ENCODE measurements at places on chromosomes 4 and X. TPM values are rescaled to one million over a fixed set of nuclear protein-coding genes. Genes with fewer than 3 reads are reported as not detected.

Gene SPRY1
- polyA plus RNA-seq = 86.0 TPM

GRCh38 chr4:84459783-84460182 lies 39.3 kb downstream of the NKX6-1 start:
- DNase-seq = no peak

DNA sequence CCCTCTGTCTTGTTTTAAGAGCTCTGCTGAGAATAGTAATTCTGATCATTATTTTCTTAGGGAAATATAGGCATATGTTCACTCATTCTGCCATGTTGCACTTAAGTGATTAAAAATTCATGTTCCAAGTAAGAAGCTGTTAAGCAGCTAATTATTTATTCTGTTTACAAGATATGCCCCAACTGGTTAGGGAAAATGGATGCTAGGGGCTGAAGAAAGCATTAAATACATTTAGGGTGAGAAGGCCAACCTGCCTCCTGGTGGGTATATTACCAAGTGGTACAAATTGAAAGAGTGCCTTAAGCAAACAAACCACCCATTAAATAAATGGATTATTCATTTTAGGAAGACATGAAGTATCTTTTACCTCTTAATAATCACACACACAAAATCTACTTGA lies 392.6 kb upstream of the EPHA5 start:
- DNase-seq = no peak

- DNase-seq = no peak
Measured at GRCh38 chr4:113673450-113673849, 88.1 kb downstream of the CAMK2D start.

- no peak for DNase-seq
Measured at GRCh38 chr4:22192084-22192511, 243.5 kb upstream of the KCNIP4 start.

- no peak for DNase-seq
Measured at GRCh38 chrX:69320116-69320515, 154.9 kb upstream of the PJA1 start.

Gene PAGE2B
- not detected for polyA plus RNA-seq

Gene DCTD
- 110 TPM for polyA plus RNA-seq
